Smooth muscle cell of the pulmonary artery (primary cell): ENCODE measurements at places on chromosomes 2 and 18. TPM values are rescaled to one million over a fixed set of nuclear protein-coding genes. Genes with fewer than 3 reads are reported as not detected.

Gene CCDC178
- total RNA-seq, result not detected in 2 replicates

Gene TEKT4
- total RNA-seq, result not detected in 2 replicates

Gene LOXHD1
- not detected in 2 replicates for total RNA-seq

Gene FSHR
- not detected in 2 replicates for total RNA-seq

Gene ELOA2
- total RNA-seq, result not detected in 2 replicates

Gene ZCCHC2
- total RNA-seq, result 12.3 and 12.8 TPM in 2 replicates

Gene TSPYL6
- total RNA-seq, result not detected in 2 replicates

Gene IL1F10
- not detected in 2 replicates for total RNA-seq

Gene MAP3K19
- total RNA-seq, result not detected in 2 replicates

Gene PLB1
- 0.46 and 1.3 TPM in 2 replicates for total RNA-seq

Gene TNS1
- total RNA-seq, result 243 and 297 TPM in 2 replicates

Gene MPP4
- 2.2 and 6.2 TPM in 2 replicates for total RNA-seq

Gene DNAJB2
- total RNA-seq, result 74.7 and 78.8 TPM in 2 replicates

Gene APOB
- total RNA-seq, result under 0.01 TPM in 1 of 2 replicates, not detected in the other

Gene TEX44
- total RNA-seq, result not detected in 2 replicates

Gene ALPP
- not detected in 2 replicates for total RNA-seq

Gene ESPNL
- total RNA-seq, result 1.9 and 2.5 TPM in 2 replicates

Gene TRIM43
- not detected in 2 replicates for total RNA-seq

Gene AKAIN1
- not detected in 2 replicates for total RNA-seq

Gene ATP8B1
- total RNA-seq, result 73.6 and 109 TPM in 2 replicates

Gene CD28
- total RNA-seq, result not detected in 2 replicates

Gene CXCR2
- total RNA-seq, result not detected in 2 replicates

Gene ASAP2
- 63.4 and 72.9 TPM in 2 replicates for total RNA-seq

Gene C1GALT1C1L
- total RNA-seq, result 0.20 and 1.2 TPM in 2 replicates

Gene VIL1
- not detected in 2 replicates for total RNA-seq

Gene GATA6
- 40.3 and 57.2 TPM in 2 replicates for total RNA-seq

Gene CTLA4
- not detected in 2 replicates for total RNA-seq

Gene NTSR2
- total RNA-seq, result not detected in 2 replicates

Gene PLGLB1
- 0.33 and 0.40 TPM in 2 replicates for total RNA-seq

Gene CNRIP1
- total RNA-seq, result 20.5 and 21.6 TPM in 2 replicates

Gene CDK15
- total RNA-seq, result 0.52 and 1.5 TPM in 2 replicates

Gene CAVIN2
- 10.9 and 26.8 TPM in 2 replicates for total RNA-seq

Gene MRPS5
- 32.6 and 39.5 TPM in 2 replicates for total RNA-seq

Gene DHRS9
- 0.98 and 2.7 TPM in 2 replicates for total RNA-seq

Gene COL4A4
- total RNA-seq, result 5.3 and 7.7 TPM in 2 replicates

Gene ALK
- 0.07 TPM in 1 of 2 replicates, not detected in the other for total RNA-seq

Gene HNMT
- 8.0 and 69.4 TPM in 2 replicates for total RNA-seq

Gene CDH20
- total RNA-seq, result 0.13 TPM in 1 of 2 replicates, not detected in the other

Gene ACAA2
- 28.4 and 32.4 TPM in 2 replicates for total RNA-seq

Gene GLB1L
- total RNA-seq, result 12.1 and 14.9 TPM in 2 replicates

Gene HOXD13
- not detected in 2 replicates for total RNA-seq

Gene STPG4
- total RNA-seq, result 0.07 and 0.20 TPM in 2 replicates

Gene POTEI
- not detected in 2 replicates for total RNA-seq

Gene UGT1A10
- total RNA-seq, result 0.10 and 0.13 TPM in 2 replicates

Gene GTF2A1L
- total RNA-seq, result 1.4 and 3.8 TPM in 2 replicates

Gene DNPEP
- total RNA-seq, result 68.5 and 91.9 TPM in 2 replicates
